ENCODE measurements at places on chromosomes 5 and 9.

- DNase-seq: no peak
These were observed 217.9 kb downstream of the EPB41L4A start for GRCh38 chr5:112201141-112201540.

DNA sequence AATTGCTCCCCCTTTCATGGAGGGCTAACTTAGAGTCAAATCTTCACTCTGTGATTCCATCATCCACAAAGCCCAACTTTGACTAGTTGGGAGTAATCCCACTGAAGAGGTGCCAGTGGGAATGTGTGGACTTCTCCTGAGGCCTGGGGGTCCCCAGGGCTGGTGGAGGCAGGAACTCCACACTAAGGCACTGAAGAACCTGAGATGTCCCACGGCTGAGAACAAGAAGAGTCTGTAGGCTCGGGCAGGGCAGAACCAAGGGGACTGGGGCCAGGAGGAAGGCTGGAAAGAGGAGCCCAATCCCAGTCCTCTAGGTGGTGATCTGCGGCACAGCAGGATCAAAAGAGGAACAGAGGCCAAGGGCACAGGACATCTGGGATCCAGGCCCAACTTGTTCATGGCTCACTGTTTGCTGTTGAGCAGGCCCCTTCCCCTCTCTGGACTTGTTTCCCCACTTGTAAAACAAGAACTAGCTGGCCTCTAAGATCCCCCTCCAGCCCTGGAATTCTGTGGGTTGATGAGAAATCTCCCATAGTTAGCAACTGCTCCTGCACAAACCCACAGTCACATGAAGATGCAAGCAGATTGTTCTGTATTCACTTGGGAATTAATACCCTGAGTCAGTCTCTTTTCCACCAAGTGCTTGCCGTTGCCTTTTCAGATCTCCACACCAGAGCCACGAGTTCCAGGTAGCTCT lies 32.7 kb upstream of the ALDH1B1 start:
- no peak for DNase-seq

DNA sequence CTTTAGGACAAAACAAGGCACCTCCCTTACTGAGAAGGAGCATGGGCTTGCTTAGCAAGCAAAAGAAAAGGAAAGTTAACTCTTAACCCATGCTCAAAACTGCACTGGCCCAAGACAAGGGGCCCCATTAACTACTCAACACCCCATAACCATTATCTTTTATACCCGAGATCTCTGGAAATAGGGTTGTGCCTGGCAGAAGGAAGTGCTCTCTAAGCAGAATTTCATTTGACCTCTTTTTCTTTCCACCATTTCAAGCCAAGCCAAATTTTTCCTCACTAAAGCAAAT lies 167.2 kb downstream of the RASEF start:
- no peak for DNase-seq

DNA sequence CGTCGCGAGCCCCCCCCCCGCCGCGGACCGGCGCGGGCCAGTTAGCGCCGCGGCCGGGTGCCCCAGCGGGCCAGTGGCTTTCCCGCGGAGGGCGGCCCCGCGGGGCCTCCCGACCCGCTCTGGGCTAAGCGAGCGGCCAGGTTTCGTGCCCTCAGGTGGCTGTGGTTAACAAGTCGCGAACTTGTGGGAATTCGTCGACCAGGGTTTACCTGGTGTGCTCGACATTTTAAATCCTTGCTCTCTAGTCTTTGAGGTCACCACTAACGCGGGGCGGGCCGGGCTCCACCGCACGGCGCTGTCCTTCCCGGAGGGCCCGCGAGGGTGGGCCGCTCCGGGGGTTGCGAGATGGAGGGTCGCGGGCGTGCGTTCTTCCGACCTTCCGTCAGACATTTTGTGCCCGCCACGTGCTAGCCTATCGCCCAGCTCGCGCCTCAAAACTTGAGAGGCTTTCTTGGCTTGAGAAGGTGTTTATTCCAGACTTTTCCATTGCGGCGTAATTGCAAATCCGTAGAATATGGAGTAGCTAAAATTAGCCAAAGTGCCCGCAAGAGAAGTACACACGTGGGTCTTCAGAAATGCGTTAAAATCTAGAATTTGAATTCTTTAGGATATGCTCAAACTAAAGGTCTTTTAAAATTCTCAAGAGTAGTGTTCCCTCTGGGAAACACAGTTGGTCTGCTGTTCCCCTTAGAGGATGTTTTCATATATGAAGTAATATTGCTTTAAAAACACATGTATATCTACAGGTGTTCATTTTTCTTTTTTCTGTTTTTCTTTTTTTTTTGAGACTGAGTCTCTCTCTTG lies 2.1 kb downstream of the ANP32B start:
- no peak for DNase-seq

- no peak for DNase-seq
These were observed 4.0 kb downstream of the CSF1R start for GRCh38 chr5:150082374-150082773.

DNA sequence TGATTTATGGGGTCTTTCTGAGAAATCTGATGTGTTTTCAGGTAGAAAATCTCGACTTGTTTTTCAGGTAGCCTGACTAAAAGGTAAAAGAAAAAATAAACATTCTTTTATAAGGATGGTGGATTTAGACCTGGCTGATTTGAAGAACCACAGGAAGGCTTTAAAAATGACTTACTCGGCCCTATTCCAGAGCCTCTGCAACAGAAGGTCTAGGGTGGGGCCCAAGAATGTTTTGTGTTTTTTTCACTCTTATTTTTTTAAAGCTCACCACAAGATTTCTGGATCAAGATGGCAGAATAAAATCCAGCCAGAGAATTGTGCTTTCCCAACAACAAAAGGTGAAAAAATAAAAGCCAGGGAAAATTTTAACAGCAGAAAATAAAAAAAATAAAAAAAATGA lies 59.1 kb downstream of the FNBP1 start:
- no peak for DNase-seq

DNA sequence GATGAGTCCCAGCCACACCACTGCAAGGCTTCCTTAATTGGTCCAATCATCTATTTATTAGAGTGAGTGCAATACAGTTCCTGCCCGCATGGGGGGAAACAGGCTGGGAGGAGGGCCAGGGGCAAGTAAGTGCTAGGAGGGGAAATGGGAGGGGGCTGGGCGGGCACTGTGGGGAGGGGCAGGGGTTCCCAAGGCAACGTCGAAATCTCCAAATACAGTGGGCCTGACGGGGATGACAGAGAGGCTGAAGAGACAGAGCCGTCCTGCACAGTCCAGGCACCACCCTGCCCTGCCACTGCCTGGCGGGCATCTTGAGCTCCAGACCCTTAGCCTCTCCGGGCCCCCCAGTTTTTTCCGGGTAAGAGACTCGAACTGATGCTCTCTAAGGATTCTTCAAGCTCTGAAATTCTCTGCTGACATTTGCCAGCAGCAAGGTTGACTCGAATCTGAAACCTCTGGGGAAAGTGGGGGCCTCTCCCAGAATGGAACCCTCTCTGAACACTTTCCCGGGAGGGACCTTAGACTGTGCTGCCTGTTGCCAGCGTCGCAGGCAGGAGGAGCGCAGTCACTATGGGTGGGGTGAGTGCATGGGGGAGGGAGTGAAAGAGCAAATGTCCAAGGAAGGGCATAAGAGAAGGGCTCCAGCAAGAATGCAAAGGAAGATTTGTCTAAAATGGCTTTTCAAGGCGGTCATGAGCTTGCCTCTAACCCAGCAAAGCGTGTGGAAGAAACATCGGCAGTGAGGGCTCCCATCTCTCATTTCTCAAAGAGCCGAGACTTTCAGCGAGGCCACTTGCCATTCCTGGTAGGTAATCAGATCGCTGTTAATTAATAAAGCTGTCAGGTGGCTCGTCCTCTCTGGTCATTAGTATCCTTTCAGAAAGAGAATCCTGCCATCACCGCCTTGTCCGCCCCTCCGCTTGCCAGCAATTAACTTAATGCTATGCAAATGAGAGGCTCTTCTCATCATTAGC lies 99.0 kb downstream of the GTF3C4 start:
- DNase-seq: no peak

- DNase-seq: no peak
These were observed 87.5 kb downstream of the TTLL11 start for GRCh38 chr9:122005597-122005996.

DNA sequence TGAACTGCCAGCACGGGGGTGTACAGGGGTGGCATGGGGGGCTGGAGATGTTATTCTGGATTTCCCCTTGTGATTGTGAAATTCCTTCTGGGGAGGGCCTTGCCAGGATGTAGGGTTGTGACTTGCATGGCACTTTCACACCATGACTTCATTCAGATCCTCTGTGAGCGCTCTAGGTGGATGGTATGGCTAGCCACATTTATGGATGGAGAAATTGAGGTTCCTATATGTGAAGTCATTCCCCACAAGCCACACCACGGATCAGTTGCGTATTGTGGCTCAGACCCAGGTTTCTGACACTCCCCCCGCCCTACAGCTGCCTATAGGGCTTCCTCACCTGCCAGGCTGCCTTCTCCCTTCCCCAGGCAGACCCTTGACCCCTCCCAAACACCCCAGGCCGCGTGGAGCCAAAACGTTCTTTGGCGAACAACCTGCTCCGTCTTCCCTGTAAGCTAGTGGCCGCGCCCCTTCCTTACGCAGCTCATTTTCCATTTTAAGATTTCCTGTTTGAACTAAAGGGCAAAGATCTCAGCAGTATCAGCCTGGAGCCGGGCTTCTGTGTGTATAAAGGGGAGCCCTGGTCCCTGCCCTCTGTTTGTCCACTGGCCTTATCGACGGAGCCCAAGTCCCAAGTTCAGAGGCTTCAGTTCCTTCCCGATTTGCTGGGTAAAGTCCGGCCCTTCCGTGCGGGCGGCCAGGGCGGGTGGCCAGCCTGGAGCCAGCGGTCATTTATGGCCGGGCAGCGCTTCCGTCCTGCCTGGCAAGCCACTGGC lies 97.8 kb upstream of the KLF4 start:
- DNase-seq: no peak

- DNase-seq: no peak
These were observed 62.2 kb downstream of the EPB41L4B start for GRCh38 chr9:109258481-109259302.

- DNase-seq: no peak
These were observed 7.6 kb downstream of the CRAT start for GRCh38 chr9:129102791-129103594.

DNA sequence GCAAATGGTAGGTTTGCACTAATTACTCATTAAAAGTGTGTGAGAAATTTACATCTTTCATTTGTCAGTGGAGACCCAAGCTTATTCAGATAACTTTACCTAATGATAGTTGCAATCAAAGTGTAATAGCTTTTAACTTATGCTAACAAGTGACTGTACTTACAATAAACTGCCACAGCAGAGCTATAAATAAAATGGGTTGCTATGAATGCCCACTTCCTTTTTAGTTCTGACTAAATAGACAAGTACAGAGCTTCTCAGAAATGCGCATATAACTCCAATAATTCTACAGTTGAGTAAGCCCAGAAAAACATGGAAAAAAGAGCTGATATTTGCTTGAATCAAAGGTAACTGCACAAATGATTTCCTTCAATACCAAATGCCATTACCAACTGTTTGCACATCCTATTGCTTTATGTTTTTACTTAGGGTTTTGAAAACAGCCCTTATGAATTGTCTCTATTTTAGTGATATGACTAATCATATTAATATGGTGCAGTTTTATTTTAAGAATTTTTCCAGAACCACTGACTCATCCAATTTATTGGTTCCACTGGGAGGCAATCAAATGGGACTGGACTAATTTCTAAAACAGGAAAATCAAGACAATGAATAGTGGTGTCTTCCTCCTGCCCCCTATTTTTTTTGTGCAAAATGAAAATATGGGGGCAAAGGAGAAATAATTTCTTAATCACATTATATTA lies 84.1 kb downstream of the PPP2R2B start:
- no peak for DNase-seq

- no peak for DNase-seq
These were observed 45.7 kb downstream of the DPYSL3 start for GRCh38 chr5:147464211-147464610.

DNA sequence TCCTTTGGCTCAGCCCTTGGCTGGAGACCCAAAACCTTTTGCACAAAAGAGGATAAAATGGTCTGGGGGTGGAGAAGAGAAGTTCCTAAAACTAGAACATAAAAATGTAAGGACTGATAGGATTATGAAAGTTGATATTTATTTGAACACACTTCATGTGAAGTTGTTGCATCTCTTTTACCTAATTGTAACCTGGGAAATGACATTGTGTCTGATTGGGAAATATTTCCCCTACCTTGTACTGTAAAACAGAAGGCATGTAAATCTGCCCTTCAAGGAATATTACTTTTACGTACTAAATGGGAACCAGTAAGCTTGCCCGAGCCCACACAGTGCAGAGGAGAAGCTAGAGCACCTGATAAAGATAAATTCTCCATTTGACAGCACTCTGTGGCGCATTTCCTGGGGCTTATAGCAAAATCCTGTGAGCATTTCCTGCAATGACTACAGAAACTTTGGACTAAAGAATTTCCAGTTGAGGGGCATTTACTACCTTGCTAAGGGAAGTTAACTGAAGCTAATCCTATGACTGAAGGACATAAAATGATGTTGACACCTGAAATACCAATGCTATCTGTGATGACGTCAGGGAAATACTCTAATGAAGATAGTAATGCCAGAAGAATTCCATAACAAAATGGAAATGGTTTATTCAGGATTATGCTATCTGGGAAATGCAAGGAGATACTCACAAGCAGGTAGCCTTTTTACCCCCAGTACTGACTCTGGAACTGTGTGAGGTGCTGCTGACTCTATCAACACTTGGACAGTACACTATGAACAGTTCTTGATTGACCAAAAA lies 78.3 kb upstream of the LIFR start:
- DNase-seq: no peak

- DNase-seq: no peak
These were observed 28.6 kb upstream of the CEP78 start for GRCh38 chr9:78207319-78207718.

DNA sequence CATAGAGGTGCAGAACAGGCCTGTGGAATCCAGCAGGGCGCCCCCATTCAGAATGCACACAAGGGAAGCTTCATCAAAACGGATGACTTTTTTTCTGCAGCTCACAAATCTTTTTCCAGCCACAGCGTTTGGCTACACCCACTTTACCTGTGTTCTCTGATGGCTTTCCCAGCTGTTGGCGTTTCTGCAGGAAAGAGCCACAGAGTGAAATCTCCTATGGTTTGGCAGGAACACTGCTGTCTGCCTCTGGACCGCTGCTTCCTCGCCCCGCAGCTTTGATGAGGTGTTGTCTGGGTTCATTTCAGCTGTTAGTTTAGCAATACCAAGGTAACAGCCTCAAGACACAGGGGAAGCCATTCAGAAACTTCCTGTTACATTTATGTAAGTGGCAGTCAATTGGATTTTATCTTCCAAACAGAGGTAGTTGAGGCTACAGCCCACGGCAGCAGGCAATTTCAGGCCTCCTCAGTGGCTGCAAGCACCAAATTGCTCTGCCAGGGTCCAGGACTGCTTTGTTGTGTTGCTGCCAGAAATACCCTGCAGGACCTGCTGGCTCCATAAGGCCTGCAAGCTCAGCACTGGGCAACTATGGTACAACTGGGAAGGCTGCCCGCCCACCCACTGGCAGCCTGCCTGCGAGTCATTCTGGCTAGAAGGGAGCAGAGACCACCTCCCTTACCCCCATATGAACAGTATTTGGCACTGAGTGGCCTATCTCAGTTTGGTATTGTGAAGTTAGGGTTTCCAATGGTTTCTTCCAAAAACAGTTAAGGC lies 96.7 kb downstream of the MVB12B start:
- no peak for DNase-seq

GRCh38 chr9:75505654-75506053 lies 384.8 kb upstream of the PCSK5 start:
- DNase-seq: no peak
